NCI-H1105 (cell line): ENCODE measurements at places on chromosomes 16 and 17.
A peak's percentile ranks its signal among the peaks of the same experiment; 100 is the strongest.

DNA sequence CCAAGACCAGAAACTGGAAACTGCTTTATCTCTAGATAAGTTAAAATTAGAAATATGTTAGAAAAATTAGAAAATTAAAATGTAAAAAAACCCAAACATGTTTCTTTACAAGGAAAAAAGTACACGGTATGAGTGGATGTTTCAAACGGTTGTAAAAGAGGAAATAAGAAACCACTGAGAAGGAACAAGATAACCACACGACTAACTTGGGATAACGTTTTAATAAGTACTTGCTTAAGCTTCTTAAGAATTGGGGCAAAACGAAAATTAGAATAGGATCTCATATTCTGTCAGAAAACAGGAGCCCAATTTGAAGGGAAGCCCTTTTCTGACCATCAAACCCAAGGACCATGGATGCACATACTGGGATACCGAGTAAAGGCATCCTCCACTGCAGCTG, 31.0 kb downstream of the MBTPS1 start:
- DNase-seq = no peak

- peak; percentile 35 for DNase-seq
Observed at GRCh38 chr17:15262291-15263205, 2.6 kb downstream of the PMP22 start.

- DNase-seq = no peak
Observed at GRCh38 chr17:73211745-73212144, 18.9 kb downstream of the COG1 start.

- DNase-seq = no peak
Observed at GRCh38 chr16:7316281-7316888, 16.3 kb upstream of the RBFOX1 start.

DNA sequence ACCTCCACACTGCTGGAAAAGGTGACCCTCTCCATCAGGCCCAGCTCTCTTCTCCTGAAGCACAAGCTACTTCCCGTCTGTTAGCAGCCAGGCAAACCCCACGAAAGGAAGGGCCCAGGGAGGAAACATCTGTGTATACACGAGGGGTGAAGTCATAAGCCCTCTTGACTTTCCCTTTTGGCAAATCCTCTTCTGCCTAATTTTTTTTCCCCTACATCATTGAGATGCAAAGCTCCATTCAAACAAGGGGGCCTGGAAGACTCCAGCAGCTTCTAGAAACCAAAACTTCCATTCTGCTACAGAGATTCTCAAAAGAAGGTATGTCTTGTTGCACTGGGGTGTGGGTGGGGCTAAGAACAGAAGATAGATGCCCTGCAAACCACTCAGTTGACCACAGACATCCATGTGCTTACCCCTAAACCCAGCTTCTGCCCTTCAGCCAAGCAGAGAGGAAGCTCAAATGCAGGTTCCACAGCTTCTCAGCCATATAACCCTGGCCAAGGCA, 145.6 kb upstream of the RCVRN start:
- no peak for DNase-seq

GRCh38 chr16:50338371-50339231, 30.2 kb downstream of the BRD7 start:
- no peak for DNase-seq

DNA sequence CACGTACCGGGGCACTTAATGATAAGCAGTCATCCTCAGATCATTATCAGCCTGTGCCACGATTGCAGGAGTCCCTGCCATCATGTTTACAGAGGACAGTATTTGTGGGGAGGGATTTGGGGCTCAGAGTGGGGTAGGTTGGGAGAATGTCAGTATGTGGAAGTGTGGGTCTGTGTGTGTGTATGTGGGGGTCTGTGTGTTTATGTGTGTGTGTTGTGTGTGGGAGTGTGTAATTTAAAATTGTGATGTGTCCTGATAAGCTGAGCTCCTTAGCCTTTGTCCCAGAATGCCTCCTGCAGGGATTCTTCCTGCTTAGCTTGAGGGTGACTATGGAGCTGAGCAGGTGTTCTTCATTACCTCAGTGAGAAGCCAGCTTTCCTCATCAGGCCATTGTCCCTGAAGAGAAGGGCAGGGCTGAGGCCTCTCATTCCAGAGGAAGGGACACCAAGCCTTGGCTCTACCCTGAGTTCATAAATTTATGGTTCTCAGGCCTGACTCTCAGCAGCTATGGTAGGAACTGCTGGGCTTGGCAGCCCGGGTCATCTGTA, 13.5 kb upstream of the EFCAB13 start:
- DNase-seq = no peak

GRCh38 chr17:1034652-1035210, 37.8 kb downstream of the TIMM22 start:
- DNase-seq = no peak

DNA sequence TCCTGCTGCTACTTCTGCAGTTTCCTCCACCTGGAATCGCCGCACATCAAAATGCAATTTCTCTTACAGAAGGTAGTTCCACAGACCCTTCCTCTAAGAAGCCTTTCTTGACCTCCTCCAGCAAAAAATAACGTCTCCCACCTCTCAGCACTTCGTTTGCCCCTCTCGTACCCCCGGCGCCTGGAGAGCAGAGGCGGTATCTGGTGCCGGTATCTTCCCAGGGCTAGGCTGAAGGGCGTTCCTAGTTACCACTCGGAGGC, 482 bp downstream of the DCTPP1 start:
- no peak for DNase-seq

GRCh38 chr17:9427465-9428315, 147.9 kb downstream of the STX8 start:
- DNase-seq = no peak

DNA sequence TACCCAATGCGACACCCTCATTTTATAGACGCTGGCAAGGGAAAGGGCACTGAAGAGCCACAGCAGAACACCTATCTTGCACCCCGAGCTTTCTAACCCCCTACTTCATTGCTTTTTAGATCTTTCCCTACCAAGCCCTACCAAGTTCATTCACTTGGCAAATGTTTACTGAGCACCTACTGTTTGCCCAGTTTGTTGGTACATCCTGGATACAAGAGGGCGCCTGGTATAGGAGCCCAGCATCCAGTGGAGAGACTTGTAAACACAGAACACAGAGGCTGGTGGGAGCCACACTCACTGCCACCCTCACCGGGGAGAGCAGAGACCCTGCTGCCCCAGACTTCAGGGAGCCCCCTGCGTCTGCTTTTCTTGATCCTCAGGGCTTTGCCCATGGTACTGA, 112.6 kb downstream of the GNAO1 start:
- DNase-seq = no peak

DNA sequence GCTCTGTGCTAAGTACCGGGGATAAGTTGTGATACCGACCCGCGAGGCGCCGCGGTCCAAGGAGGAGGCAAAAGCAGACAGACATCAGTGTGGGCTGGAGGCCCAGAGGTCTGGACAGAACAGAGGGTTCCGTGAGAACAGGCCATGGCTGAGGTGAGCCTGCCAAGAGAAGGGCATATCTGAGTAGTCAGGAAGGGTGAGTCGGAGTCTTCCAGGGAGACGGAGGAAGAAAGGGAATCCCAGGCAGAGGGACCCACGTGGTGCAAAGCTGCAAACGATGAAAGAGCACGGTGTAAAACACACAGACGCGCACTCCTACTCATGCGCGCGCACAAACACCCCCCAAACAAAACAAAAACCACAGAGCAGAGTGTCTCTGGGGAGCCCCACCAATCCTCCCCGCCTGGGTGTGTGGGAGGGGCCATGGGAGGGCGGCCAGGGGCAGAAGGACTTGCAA, 18.1 kb downstream of the RHBDL3 start:
- DNase-seq = no peak

DNA sequence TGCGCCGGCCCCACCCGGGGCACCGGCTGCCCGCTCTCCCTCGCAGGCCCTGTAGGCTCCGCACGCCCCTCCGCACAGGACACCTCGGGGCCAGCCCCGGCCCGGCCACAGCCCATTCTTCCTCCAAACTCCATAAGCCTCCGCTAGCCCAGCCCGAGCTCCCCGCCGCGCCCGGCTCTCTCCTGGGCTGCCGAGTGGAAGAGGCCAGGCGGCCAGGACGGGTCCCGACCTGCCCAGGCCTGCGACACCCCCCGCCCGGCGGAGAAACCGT, 397 bp downstream of the NCOR1 start:
- peak; percentile 51 for DNase-seq

DNA sequence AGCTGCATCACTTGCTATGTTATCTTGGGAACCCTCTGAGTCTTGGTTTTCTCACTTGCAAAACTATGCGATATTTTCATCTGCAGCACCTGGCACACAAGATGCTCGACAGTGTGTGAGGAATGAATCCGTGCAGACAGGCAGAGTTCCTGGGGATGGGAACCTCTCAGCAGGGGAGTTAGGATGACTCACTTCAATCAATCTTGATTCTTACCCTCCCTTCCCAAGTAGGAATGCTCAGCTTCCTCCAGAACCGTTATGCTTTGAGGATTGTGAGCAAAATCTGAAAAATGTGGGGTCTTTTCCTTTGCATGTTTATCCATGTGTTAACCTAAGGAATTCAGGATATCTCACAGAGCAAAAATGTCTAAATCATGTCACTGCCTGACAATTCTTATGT, 68.9 kb upstream of the HNF1B start:
- DNase-seq = no peak

DNA sequence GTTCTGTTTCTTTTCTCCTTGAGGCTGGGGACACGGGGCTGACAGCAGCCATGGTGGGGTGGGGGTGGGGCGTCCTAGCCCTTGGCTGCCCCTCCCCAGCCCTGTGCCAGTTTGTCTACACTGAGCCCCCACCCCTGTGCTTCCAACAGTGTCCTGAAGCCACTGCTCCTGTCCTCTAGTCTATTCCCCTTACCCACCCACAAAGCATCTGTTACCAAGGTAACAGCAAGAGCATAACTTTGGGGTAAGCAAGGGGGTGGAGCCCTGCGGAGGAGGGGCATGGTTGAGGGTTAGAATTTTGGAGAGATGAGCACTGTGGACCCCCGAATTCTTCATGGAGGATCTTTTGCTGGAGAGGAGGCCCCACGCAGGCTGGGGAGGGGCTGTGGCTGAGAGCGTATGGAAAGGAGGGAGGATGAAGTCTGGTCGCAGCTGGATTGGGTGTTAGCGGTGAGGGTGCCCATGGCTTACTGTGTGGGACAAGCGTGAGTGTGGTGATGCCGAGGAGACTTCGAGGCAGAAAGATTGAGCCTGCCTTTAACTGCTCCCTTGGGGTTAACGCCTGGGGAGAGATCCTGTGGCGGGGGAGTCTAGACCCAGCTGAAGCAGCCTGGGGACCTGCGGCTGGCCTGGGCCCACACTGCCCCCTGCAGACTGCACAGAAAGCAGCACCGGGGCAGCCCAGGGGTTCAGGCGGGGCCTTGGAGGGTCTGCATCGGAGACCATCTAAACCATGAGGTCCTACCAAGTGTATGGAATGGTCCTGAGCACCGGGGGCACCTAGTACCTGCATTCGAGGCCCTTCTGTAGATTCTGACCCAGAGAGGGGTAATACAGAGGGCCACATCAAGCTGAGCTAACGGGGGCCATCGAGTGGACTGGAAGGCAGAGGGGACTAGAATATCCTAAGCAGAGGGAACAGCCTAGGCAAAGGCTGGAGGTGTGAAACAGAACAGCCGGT, 6.1 kb upstream of the STAC2 start:
- DNase-seq = no peak

DNA sequence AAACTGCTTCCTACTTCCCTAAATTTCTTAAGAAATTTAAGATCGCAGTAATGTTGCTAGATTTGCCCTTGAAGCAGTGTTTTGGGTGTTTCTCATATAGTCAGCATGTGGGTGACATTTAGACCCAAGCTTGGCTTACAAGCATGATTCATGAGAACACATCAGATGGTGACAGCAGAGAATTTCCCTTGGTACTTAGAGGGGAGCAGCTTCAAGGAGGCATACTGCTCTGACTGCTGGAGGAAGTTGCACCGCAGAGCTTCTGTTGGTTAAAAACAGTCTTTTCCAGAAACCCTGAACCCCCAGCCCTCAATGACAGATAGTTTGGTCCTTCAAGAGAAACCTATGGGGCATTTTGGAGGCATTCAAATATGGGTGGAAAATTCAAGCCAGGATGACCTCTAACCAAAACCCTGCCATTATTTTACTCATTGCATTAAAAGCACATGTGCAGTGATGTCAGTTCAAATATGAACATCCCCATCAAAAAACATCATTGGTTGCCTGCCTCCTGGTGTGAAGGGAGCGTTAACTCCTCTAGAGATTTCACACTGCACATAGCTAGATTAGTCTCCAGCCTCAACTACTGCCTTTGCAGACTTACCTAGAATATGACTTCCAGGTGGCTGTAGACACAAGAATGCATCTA, 201.5 kb upstream of the CACNG5 start:
- no peak for DNase-seq

- DNase-seq = peak; percentile 2
Observed at GRCh38 chr16:75789237-75789636, 62.9 kb upstream of the CPHXL start.

DNA sequence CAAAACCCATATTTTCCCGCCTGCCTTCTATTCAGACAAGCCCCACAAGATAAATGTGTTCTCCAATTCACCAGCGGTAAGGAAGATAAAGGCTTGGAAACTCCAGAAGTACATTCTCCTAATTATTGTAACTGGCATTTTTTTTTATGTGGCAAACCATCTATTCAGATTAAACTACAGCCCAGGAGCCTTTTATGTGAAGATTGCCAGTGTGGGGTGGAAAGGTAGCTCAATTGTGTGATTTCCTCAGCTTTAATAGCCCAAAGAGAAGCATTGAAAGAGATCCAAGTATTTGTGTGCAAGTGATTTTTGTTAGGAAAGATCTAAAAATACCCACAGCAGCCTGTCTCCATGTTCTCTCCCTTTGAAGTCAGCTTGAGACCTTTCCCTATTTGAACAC, 451.4 kb upstream of the CCL2 start:
- no peak for DNase-seq

- DNase-seq = no peak
Observed at GRCh38 chr17:74619077-74619673, 4.4 kb downstream of the CD300E start.

DNA sequence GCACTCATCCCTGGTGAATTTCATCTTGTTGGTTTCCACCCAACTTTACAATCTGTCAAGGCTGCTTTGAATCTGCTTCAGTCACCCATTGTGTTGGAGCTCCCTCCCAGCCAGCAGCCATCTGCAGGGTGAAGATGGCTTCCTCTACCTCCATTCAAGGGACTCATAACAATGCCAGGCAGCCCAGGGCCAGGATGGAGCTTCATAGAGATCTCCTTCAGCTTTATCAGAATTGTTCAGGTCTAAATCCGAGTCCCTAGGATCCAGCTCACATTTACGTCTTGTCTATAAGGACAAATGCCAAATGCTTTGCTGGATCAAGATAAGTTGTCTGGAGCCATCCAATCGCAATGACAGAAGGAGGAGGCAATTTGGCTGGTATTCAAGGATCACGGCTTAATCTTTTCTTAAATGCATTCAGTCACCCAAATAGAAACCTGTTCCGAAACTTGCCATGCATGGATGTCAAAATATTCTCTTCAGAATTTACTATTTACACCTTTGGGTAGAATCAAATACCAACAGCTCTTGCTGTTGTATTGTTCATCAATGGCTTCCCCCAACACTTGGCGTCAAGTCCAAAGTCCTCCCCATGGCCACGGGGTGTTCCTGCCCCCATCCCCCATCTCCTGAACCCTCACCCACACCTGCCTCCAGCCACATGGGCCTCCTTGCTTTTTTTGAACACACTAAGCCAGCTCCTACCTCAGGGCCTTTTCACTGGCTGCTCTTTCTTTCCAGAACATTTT, 3.8 kb upstream of the FAM171A2 start:
- no peak for DNase-seq
